ENCODE measurements at places on chromosomes 2 and 18.
A peak's percentile ranks its signal among the peaks of the same experiment; 100 is the strongest.

- DNase-seq, result peak; percentile 46
Measured at GRCh38 chr2:234249873-234250272, 199.4 kb downstream of the SPP2 start.

GRCh38 chr2:238097988-238098871 lies 1.9 kb upstream of the ESPNL start:
- DNase-seq, result peak; percentile 36

GRCh38 chr2:96884299-96885094 lies 14.6 kb upstream of the SEMA4C start:
- DNase-seq, result no peak

DNA sequence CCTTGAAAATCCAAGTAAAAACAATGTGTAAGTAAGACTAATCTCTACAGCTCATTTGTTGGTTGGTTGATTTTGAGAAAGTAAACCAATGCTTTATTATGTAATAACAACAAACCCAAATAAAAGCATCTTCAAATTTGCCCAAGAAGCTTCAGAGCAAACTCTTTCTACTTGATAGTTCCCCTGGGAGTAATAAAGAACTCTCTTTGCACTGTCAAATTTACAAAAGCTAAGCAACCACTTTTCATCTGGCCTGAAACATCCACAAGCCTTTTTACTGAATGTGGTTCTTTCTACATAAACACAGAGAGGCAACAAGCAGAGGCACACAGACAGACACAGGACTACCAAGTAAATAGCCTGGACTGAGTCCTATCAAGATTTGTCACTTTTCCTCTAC lies 28.8 kb upstream of the CACNB4 start:
- no peak for DNase-seq

DNA sequence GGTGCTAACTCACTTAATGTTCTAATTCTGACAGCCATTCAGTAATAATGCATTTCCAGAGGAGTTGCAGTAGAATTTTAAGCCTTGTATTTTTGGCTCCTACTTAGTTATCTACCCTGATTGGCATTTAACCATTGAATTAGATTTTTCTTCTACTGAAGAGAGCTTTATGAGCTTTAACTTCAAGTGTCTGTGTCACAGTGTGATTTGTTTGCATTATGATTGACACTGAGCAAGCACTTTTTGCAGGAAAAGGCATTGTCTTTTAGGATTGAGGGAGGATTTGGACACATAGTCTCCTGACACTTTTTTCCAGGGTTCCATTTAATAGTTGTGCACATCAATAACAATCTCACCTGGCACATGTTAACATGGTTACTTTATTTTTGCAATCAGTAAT lies 26.7 kb downstream of the LYPD6 start:
- DNase-seq, result no peak

GRCh38 chr2:207432453-207432852 lies 97.3 kb upstream of the CREB1 start:
- no peak for DNase-seq

GRCh38 chr2:211085056-211085680 lies 528.8 kb downstream of the CPS1 start:
- peak; percentile 20 for DNase-seq

DNA sequence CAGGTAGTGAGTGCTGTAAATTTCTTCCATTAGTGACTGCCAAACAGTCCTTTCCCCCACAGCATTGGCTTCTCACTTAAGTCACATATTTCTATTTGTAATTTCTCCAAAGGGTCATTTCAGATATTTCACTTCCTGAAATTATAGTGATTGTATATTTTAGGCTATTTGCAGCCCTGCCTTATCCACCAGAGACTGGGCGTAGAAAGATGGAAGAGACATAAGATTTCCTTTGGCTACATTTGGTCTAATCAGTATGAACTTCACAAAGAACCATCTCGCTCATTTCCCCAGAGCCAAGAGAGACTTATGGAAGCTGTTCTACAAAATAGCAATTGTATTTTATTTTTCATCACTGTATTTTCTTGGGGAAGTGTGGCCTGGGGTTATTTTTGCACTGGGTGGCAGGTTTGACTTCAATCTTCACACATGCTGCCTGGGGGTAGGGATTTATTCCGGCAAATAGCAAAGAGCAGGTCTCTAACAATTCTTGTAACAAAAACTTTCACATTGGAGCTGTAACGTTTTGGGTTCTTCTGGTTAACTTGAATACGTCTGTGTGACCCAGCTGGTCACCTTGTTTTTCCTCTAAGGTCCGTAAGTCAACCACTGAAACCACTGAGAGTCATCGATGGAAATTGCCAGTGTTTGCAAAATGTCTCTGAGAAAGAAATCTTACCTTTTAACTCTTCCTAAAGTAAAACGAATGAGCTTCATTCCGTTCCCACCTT lies 170.6 kb upstream of the SERPINE2 start:
- DNase-seq, result no peak

GRCh38 chr2:8822218-8822617 lies 15.2 kb downstream of the KIDINS220 start:
- DNase-seq, result no peak

All from astrocyte of the cerebellum (primary cell).